ENCODE measurements at places on chromosomes 1 and 21.

GRCh38 chr1:105373681-105374080, 1624.0 kb downstream of the AMY1C start:
- DNase-seq, result no peak

DNA sequence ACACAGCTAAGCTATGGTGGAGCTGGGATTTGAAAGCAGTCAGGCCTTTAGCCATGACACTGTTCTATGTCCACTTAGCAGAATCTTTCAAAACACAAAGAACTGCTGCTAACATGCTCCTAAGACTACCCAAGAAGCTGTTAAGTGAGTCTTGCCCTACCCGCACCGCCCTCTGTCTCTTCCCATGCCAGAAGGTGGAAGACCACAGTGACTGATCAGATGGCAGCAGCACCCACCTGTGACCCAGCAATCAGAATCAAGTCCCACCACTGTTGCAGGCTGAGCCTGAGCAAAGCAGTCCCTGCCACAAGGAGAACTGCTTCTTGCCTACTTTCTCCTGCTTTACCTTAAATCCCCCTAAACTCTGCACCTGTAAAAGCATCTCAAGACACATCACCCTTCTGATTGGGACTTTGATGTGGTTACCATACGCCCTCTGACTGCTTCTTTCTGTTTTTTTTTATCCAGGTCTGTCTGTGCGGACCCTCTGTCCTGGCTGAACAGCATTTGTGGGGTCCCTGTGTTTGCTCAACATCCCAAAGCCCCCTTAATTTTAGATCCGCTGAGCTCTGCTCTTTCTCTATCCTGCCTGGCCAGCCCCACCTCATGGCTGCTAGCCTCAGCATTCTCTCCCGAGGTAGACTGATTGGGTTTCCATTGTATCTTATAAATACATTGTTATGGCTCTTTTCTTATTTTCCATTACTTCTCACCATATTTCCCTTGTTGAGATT, 16.0 kb downstream of the IRF2BP2 start:
- DNase-seq, result no peak

DNA sequence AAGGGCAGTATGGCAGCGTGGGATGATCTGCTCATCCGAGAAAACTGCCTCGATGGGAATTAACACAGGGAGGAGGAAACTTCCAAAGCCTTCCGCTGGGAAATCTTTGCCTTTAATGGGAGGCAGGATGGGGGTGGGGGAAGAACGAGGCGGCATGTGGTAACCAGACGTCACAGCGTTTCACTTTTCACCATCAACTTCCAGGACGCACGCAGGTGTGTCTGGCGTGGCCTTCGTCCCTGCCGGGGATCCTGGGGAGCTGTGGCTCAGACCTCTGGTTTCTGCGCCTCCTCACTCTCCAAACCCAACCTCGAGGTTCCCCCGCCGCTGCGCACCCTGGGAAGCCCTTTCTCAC, 282 bp downstream of the RSPH1 start:
- peak; percentile 57 for DNase-seq

DNA sequence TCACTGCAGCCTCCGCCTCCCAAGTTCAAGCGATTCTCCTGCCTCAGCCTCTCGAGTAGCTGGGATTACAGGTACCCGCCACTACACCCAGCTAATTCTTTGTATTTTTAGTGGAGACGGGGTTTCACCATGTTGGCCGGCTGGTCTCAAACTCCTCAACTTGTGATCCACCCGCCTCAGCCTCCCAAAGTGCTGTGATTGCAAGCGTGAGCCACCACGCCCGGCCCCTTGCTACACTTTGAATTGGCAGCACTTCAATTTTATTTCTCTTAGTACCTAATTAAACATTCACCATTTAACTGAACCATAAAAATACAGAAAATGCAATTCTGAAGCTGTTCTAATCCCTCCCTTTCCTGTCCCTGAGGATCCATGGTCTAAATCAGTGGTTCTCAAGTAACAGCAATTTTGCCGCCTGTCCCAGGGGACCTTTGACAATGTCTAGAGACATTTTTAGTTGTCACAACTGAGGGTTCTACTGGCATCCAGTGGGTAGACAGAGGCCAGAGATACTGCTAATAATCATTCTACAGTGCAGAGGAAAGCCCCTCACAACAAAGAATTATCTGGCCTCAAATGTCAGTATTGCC, 4.3 kb upstream of the BCL2L15 start:
- DNase-seq, result no peak

GRCh38 chr1:43970502-43970901, 692 bp downstream of the DPH2 start:
- DNase-seq, result no peak

GRCh38 chr21:35909456-35910223, 150.7 kb downstream of the SETD4 start:
- no peak for DNase-seq

GRCh38 chr1:11780380-11781147, 18.6 kb downstream of the C1orf167 start:
- DNase-seq, result no peak

- DNase-seq, result no peak
These were observed 1025.9 kb downstream of the TTLL7 start for GRCh38 chr1:82972841-82973553.

DNA sequence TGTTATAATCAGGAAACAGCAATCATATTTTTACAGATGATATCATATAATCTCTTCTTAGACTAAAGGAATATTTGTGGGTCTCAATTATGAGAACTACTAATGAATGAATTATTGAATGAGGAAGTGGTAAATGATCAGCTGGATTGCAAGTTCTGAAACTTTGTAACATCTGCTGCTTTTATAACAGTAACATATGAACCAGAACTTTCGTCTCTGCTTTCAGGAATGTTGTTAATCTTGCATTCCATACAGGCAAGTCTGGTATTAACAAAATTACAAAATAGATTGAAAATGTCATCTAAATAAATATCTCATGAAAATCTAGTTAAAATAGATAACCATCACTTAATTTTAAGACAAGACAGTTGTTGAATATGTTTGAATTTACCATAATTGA, 110.5 kb upstream of the COL11A1 start:
- DNase-seq, result no peak

DNA sequence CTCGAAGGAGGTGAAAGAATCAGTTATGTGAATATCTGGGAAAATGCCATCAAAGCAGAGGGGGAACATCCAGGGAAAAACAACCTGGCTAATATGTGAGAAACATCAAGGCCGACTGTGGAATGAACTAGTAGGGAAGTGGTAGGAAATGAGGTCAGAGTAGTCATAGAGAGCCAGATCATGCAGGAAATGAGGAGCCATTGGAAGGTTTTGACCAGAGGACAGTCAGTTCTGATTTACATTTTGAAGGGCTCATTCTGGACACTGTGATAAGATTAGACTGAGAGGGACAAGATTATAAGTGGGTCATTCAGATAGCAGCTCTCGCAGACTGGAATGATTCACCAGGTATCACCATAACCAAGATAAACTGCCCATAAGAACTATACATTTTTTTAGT, 63.7 kb downstream of the SYT14 start:
- peak; percentile 3 for DNase-seq

DNA sequence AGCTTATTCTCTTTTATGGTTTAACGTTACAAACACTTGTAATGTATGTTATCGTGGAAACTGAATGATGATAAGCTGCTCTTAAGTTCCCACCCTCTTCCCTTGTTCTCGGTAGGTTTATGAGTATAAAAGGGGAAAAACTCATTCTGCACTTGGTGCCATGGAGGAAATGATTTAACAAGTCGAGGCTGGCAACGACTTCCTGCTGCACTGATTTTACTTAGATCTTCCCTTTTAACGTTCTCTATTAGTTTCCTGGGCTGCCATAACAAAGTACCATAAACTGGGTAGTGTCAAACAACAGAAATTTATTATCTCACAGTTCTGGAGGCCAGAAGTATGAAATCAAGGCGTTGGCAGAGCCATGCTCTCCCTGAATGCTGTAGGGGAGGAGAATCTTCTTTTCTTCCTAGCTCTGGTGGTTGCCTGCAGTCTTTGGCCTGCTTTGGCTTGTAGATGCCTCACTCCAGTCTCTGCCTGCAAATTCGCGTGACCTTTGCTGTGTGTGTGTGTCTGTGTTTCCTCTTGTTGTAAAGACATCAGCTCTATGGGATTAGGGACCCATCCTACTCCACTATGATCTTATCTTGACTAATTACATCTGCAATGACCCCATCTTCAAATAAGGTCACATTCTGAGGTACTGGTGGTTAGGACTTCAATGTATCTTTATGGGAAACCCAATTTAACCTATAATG, 26.3 kb downstream of the HUNK start:
- peak; percentile 26 for DNase-seq

DNA sequence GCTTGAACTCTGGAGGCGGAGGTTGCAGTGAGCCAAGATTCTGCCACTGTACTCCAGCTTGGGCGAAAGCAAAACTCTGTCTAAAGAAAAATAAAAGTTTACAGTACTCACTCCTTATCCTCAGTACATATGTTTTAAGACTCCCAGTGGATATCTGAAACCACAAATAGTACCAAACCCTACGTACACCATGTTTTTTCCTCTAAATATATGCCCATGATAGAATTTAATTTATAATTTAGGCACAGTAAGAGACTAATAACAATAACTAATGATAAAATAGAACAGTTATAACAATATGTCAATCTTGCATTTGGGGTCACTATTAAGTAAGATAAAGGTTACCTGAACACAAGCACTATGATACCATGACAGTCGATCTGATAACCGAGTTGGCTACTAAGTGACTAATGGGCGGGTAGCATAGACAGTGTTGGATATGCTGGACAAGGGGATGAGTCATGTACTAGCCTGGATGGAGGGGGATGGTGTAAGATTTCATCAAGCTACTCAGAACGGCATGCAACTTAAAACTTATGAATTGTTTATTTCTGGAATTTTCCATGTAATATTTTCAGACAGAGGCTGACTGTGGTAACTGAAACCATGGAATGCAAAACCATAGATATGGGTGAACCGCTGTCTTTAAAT, 43.7 kb downstream of the ST7L start:
- DNase-seq, result peak; percentile 97

DNA sequence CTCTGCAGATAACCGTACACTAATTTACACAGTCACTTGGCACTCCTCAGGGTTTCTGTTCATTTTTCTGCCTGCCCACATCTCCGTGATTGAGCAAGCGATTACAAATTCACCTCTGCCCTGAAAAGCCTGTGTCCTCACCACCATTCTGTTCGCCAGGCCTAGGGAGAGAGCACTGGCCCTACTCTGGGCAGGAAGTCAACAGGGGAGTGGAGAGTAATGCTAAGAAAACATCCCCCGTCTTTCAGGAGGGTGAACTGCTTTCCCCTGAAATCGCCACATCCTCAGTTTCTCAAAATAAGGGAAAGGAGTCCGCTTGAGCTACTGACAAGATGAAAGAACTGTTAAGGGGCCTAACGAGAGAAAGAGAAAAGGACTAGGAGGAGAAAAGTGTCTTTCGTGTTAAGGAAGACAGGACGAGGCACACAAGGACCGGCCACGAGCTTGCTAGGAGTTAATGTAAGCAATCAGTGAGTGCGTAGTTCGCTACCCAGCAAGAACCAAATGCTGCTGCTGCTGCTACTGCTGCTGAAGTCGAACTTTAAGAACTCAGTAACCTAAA, 632 bp downstream of the PEX19 start:
- DNase-seq, result peak; percentile 84

Data from mesenchymal stem cell (in vitro differentiated cells and primary cell).